ENCODE measurements at places on chromosomes 7 and 10.
A peak's percentile ranks its signal among the peaks of the same experiment; 100 is the strongest.

DNA sequence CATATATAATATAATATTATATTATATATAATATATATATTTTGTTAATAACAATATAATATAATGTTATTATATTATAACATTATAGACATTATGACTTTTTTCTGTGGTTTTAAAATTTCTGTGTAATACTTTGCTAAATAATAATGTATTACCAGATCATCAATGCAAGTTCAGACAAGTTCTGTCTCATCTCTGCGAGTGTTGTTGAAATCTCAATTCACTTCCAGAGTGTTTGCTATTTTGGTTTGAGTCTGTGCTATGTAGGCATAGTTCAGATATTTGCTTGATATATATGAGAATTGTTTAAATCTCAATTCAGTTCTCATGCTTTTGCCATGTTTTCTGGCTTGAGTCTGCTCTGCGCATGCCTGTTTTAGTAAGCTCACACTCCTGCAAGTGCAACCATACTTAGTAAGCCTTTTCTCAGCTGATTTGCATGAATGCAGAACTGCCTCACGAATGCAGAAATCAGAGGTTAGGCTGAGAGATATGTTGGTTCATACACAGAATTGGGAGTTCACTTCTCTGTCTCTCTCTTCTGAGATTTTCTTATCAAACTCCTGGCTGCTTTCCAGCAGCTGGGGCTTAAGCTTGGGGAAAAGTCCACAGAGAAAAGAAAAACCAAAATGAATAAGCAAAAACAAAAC, 830.2 kb upstream of the SORCS1 start:
- DNase-seq = no peak

DNA sequence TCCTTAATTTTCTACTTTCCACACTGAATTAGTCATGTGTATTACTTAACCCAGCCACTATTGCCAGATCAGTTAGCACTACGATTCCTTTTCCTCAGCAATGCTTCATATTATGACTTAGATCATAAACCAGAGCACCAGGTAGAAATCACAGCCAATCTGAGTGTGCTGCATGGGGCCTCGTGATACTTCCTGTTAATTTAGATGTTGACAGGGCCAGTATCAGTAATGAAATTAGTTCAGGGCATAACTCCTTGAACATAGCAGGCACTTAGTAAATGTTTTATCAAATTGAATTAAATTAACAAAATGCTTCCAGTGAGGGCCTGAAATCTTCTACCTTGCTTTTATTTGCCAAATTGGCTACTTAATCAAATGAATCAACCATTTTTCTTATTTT, 169.3 kb upstream of the LRGUK start:
- DNase-seq = no peak

DNA sequence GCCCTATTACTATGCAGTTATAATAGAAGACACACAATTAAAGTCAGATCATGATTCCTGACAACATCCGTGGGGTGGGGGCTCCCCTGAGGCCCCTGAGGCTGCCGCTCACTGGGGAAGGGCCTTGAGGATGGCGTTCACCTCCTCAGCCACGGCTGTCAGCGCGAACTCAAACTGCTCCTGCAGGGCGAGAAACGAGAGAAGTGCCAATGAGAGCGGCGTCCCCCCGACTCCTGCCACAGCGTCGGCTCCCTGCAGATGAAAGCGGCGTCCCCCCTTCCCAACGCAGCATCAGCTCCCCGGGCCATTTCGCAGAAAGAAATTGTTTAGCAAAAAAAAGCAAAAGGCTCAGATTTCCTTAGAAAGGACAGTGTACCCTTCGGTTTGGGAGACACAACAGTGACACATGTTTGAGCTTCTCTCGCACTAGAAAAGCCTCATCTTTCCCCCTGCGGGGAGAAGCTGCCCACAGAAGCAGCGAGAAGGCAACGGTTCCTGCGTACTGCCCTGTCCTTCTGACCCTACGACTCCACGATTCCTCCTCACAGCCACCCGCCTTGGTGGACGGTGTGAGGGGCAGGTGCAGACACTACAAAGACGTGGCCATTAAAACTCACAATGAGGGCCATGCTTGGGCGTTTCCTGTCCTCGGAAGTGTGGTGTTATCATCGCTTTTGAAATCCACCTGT, 203.9 kb downstream of the DNAJB6 start:
- DNase-seq = no peak

DNA sequence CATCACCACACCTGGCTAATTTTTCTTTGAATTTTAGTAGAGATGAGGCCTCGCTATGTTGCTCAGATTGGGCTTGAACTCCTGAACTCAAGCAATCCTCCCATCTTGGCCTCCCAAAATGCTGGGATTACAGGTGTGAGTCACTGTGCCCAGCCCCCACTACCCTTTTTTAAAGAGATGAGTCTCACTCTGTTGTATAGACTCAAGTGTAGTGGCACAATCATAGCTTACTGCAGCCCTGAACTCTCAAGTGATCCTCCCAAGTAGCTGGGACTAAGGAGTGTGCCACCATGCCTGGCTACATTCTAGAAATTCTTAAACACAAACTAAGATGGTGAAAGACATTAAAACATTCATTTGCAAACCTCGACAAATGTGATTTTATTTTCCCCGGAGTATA, 12.6 kb downstream of the SYPL1 start:
- DNase-seq = no peak

DNA sequence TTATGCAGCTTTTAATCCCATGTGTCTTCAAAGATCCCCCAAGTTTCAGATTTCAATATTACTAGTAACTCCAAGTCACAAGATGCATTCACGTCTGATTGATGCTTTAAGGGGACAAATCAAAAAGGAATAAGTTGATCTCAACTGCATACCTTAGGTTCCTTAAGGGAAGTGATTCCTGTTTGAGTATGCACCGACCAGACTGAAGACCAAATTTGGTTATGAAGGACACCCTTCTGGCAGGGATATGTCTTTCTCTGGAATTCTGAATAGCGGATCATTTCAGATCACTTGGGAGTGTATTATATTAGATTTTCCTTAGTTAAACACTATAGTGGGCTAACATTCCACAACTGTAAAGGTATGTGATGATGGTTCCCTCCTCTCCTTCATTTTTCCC, 4.3 kb downstream of the KIF5B start:
- DNase-seq = no peak

DNA sequence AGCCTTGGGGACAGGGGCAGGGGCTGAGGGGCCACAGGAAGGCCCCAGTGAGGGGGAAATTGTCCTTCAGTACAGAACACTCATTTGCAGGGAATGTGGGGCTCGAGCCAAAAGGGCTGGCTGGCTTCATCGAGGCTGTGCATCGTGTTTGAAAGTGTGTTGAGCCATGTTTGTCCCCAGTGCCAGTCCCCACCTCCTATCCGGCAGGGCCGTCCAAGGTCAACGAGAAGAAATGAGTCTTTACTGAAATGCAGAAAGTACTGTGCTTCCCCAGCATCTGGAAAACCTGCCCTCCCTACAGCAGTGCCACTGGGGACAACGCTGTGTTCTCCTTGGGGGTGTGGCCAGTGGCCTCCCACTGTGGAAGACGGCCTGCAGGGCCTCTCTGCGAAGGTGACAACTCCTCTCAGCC, 214.1 kb downstream of the KLF6 start:
- no peak for DNase-seq

- no peak for DNase-seq
These were observed 105.8 kb downstream of the TRRAP start for GRCh38 chr7:98984126-98984525.

DNA sequence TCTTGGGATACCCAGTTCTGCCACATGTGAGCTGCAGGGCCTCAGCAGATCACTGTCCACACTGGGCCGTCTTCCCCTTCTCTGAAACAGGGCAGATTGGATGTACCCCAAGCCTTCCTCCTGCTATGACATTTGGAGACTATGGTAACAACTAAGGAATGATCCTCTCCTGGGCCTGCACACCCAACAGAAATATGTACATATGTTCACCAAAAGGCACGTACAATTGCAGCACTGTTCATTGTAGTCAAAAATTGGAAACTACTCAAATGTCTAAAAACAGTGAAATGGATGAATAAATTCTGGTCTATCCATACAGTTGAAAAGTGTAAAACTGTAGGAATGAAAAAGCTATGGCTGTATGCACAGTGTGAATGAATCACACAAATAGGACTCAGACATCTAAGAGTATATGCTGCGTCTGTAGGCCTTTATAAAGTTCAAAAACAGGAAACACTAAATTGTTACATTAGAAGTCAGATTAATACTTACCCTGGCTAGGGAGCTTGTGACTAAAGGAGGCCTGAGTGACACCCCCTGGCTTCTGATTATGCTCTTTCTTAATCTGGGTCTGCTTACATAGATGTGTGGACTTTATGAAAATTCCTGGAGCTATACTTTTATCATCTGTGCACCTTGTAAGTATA, 16.1 kb upstream of the XPNPEP1 start:
- no peak for DNase-seq

GRCh38 chr7:24866004-24866615, 108.8 kb upstream of the GSDME start:
- DNase-seq = no peak

DNA sequence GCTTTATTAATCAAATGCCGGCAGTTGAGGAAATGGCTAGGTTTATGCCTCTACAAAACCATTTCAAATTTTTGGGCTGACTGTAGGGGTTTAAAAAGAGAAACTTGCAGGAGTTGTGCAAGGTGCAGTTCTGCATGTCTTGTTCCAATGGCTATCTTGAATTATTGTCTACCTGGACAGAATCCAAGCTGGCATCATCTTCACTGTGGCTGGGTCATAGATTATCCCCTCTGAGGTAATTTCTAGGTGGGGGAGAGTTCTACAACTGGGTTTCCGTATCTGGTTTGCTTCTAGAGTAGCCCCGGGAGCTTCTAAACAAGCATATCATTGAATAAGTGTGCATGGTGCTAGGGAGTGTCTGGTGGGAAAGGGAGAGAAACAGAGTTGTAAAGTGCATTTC, 16.9 kb downstream of the BET1 start:
- no peak for DNase-seq

DNA sequence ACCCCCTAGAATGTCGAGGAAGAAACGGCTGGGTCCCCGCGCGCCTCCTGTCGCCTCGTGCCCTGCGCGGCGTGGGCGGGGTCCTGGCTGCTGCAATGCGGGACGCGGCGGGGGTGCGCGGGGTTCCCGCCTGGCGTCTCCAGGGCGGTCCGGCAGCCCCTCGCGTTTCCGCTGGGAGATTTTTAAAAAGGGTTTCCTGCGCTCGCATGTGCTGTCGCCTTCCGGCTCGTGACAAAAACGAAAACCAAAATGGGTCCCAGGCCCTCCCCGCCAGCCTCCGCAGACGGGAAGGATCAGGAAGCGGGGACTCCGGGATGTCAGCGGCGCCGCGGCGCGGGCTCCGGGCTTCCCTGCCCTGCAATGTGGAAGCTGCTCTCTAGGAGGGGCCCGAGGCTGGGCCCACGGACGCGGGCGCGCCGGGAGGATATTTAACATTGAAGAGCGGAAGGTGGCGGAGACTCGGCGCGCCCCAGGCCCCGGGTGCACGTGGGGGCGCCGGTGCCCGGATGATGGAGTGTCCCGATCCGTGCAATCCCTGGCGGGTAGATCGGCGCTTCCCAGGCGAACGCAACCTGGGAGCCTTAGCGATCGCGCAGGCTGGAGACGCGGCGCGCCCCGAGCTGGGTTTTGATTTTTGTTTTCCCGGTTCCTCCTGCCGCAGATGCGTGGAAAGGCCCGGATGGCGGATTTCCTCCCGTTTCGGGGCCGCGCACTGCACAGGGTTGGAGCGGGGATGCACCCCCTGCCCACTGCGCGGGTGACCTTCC, 1.0 kb downstream of the PFKP start:
- peak; percentile 34 for DNase-seq

- DNase-seq = no peak
These were observed 155.0 kb downstream of the STK31 start for GRCh38 chr7:23864973-23865372.

DNA sequence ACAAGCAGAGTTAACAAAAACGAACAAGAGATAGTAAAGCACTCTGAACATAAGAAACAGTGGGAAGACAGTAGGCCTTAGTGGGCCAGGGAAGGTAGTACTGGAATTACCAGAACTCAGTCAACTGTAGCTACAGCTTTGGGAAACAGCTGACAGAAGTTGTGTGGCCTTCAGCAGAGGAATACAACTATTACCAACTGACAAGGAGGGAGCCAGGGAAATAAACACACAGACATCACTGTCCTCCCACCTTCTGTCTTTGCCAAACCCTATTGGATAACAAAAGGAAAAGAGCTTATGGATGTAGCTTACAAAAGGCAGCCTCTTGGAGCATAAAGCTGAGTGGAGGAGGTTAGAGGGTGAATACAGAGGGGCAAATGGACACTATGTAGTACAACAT, 15.4 kb downstream of the MICU1 start:
- no peak for DNase-seq

- DNase-seq = no peak
These were observed 168.8 kb downstream of the PARD3 start for GRCh38 chr10:34646331-34646730.

- no peak for DNase-seq
These were observed 17.7 kb downstream of the PTPRN2 start for GRCh38 chr7:158569858-158570323.

DNA sequence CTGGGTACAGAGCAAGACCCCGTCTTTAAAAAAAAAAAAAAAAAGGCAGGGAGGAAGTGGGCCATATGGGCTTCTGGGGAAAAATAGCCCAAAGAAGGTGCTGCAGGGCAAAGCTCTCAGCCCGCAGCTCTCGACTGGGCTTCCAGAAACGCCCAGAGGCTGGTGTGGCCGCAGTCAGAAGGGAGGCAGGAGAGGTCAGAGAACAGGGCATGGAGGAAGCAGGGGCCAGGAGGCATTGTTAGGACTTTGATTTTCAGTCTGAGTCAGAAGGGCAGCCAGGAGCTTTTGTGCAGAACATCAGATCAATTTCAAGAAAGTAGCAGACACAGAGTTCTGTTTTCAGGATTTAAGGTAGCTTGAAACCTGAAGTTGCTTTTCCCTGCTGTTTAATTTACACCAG, 35.3 kb upstream of the CYTH3 start:
- DNase-seq = no peak

DNA sequence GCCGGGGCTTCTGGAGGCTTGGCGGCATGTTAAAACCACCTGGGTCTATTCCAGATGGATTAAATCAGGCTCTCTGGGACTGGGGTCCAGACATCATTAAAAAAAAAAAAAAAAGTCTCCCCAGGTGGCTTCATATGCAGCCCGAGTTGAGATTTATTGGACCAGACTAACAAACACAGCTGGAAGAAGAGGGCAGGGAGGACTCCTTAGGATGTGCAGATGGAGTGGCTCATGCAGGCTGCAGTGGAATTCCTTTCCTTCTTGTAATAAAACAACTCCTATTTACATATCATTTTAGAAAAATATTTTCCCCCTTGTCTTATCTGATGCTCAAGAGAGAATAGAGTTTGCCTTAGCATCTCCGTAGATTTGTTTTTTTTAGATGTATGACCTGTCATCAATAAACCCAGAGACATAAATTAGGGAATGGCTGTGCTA, 238.1 kb downstream of the CAMK1D start:
- DNase-seq = no peak

DNA sequence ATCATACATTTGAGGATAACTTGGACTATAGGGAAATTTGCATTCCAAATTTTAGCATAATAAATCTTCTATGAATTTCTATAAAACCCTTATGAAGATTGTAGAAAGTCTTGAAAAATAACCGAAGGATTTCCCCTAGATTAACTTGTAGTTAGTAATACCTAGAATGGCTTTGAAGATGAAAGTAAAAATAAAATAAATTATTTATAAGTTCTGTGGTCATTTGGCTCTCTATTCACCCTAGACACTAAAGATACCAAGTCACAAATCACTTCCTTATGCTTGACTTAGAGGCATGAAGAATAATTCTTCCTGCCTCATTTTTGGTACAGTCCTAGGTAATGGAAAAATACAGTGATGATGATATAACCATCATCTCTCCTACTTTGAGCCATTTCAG, 79.3 kb downstream of the CSTF2T start:
- no peak for DNase-seq

All from NCI-H774 (cell line).